ENCODE measurements at places on chromosomes 5 and 9.

DNA sequence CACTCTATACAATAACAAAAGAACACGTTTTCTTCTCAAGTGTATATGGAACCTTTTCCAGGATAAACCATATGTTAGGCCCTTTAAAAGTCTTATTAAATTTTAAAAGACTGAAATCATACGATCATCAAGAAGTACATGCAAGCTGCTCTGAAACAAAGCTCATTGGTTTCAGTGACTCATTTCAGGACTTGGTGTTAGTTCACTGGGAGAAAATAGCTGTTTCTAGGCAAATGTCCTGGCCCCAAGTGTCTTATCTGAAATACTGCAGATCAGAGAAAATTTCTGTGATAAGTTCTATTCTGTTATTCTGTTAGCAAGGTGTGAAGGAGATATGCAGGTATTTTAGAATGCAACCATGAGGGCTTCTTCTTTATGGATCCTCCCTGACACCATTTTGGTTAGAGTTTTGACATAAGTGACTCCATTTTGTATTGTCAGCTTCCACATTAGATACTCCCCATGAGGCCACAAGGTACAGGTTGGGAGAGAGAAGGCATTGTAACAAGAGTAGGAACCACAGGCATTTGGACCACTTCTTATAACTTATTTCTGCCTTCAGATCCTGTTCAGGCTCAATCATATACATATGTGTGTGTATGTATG is 7.5 kb upstream of the CCDC180 start:
- peak; percentile 44 for DNase-seq

GRCh38 chr5:169944115-169944514 is 36.2 kb downstream of the INSYN2B start:
- no peak for DNase-seq

GRCh38 chr9:36632892-36633291 is 60.2 kb downstream of the MELK start:
- no peak for DNase-seq

GRCh38 chr5:136057401-136058038 is 28.7 kb downstream of the TGFBI start:
- no peak for DNase-seq

DNA sequence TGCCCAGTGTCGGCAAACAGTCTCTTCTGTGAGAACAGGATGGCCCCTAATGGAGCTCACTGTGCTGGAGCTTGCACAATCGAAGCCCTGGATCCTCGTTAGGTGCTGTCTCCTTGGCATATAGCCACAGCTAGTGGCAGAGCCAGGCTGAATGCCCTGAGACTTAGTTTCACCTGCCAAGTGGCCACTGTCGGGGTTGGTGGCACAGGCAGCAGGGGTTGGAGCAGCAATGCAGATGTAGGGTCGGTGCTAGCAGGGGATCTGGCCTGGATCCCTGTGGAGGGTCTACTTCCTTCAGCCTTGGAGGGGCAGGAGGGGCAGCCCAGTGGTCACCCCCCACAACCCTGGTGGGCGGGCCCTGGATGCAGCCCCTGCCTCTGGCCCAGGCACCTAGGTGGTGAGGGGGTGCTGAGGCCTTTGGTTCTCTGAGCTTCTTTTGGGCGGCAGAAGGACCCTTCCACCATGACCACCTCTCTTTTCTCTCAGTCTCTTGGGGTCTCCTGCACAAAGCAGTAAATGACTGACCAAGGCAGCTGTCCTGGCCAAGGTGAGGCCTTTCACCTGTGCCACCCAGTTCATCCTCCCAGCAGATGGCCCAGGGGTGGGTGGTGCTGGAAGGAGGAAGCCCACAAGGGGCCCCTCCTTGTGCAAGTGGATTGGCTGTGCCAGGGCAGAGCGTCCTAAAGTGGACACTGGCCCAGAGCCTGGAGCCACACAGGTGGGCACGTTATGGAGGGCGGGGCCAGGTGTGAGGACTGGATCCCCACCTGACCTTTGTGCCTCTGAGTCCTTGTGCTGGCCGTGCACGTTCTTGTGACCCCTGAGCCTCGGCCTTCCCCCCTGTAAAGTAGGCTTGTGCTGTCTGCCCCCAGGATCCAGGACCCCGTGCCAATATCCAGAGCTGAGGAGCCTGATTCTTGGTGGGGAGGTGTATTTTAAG is 44.8 kb downstream of the PHF2 start:
- DNase-seq = no peak

DNA sequence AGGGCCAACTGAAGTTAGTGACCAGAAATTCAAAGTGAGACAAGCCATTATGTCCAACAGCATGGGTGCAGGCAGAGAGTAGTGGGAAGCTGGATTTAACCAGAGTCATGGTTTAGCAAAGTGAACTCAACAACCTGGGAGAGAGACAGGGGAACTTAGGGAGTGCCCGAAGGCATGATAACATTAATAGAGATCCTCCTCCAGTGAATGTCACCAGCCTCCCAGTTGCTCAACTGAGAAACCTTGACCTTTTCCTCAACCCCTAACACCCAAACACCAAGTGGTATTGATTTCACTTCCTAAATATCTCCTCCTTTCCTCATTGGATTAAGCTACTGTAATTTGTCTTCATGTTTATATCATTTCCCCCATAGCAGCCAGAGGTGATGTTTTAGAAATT is 42.6 kb downstream of the HMGCS1 start:
- no peak for DNase-seq

GRCh38 chr9:19156805-19157204 is 29.5 kb upstream of the PLIN2 start:
- no peak for DNase-seq

- DNase-seq = no peak
These were observed 90.3 kb downstream of the ADAMTSL1 start for GRCh38 chr9:18564018-18564880.

DNA sequence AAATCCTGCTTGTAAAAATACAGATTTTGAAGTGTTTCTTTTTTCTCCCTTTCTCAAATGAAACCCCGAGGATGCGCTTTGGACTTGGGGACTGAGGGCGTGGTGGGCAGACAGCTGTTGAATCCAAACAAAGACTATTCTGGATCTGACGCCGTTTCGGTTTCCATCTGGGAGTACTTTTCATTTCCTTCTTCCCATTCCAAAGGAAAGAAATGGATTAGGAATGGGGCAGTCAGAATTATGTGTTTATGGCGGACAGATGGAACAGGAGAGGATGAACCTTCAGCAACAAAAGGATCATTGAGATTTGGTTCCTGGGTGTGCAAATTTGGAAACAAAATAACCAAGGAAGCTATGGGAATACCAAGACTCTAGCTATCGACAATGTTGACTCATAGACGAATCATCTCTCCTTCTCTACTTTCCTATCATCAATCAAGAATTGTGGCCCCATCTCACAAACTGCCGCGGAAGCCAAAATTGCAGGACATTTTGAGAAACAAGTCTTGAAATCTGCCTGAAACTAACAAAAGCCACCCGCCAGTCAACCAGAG is 300.6 kb downstream of the PARP8 start:
- no peak for DNase-seq

GRCh38 chr9:90926936-90927335 is 125.3 kb downstream of the SYK start:
- DNase-seq = no peak

DNA sequence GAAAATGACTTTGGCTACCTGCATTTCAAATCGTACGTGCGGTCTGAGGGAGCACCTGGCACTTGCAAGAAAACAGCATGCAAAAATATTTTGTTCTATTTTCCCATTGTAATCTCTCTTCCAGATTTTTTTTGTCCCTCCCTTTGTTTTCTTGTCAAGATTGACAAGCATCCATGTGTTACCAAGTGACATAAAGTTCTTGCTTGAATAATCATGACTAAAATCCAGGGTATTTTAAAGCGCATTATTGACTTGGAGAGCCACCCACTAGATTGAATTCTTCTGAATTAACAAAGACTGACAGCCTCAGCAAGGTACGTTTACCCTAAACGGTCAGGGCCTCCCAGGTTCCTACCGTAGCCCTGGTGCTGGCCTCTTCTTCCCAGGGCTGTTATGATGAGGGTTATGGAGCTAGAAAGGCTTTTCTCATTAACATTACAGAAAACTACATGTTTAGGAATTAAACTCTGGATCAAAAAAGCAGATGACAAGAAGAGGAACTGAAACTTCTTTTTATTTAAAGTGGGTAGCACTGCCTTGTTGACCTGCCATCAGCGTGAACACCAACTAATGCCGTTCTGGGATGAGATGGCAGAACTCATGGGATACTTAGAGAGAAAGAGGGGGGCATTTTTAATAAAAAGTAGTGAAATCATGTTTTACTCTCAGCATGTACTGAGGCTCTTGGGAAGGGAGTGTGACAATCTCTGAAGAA is 297.0 kb downstream of the EFNA5 start:
- DNase-seq = no peak

DNA sequence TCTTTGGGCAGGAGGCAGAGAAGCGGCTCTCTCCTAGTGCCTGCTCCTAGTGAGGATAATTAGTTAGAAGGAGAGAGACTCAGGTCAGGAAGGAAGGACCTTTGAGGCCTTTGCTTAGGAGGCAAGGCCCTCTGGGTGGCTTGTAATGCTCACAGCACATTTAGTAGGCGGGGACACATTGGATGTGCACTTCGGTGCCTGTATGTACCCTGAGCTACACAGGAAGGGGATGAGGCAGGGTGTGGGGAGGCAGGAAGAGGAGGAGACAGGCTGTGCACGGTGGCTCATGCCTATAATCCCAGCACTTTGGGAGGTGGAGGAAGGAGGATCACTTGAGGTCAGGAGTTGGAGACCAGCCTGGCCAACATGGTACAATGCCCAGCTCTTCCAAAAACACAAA is 7.2 kb upstream of the LCN2 start:
- no peak for DNase-seq

DNA sequence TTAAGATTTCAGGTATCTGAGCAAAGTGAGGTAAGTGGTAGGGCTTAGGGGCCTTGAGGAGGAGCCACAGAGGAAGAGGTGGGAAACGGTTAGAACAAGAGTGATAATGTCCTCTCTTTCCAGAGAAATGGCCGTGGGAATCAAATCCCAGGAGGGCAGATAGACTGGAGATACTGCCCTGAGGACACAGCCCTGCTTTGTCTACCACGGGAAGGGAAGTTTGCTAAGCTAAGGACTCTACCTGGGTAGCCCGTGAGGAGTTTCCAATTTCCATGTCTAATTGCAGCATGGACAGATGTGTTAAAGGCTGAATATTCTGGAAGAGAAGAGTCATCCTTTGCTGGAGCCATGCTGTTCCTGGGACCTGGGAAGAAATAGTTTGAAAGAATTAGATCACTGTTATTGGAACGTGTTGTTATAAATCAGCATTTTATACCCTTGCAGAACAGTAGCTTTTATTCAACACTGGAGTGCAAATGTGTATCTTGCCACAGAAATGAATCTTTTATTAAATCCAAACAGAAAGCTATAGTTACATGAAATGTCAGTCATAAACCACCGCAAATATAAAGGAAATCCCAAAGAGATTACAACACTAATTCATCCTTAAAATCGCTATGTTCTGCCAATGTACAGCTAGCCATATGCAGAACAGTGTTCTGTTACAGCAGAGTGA is 133.2 kb upstream of the LHFPL2 start:
- no peak for DNase-seq

DNA sequence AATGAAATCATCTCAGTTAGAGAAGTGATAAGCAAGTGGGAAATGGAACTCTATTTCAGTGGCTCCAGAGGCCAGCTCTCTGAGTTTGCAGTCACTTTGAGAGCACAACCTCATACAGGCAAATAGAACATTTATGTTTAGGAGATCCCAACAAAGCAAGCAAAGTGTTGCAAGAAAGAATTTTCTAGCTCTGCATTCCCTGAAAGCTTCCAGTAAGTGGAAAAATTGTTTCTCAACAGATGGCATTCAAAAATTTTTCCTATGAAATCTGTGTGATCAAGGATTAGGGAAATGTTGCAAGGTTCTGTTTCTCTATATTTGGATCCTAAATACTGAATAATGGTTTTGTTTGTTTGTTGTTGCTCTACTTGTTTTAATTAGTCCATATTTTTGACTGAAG is 764.2 kb upstream of the ZNF608 start:
- DNase-seq = no peak

- no peak for DNase-seq
These were observed 80.3 kb downstream of the IQGAP2 start for GRCh38 chr5:76483433-76483832.

DNA sequence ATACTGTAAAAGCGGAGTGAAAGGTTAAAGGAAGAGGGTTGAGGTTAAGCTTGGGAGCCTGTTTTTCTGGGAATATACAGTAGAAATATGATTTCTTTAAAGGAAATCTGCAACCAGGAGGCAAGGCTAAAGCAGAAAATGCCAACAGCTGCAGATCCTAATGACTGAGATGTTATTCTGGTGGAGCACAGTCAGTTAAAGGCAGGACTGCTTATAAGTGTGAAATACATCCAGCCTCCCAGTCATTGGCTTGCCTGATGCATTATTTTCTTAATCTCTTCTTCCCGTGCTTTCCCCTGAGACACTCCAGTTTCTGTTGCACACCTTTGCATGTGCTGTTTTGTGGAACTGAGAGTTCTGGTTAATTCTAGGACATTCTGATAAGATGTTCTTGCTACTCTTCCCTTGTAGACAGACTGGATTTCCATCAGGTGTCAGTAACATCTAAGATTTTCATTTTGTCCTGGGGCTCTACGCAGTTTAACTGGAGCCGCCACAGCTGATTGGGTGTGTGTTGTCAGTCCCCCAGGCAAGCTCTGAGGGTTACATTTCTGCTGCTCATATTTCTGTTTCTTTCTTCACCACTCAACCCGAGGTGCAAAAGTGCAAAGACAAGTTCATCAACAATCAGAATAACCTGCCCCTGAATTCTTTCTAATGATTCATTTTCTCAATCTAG is 44.4 kb downstream of the CAST start:
- DNase-seq = no peak

DNA sequence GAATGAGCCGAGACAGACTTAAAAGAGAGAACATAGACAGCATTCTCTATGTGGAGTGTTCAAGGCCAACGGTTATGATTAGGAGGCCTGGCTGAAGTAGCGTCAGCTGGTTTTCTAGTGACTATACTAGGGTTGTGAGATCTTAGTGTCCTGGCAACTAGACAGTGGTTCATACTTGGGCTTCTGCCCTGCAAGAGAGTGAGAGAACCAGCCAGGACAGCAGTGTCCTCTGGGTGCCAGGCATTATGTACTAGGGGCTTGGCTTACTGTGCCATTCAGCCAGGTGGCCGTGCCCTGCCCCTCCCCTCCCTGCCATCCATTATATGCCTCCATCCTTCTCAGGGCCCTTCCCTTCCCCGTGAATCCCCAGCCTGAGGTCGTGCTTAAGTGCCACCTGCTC is 56.8 kb downstream of the TRIO start:
- DNase-seq = no peak

- DNase-seq = no peak
These were observed 202.9 kb upstream of the MSX2 start for GRCh38 chr5:174521449-174521848.

DNA sequence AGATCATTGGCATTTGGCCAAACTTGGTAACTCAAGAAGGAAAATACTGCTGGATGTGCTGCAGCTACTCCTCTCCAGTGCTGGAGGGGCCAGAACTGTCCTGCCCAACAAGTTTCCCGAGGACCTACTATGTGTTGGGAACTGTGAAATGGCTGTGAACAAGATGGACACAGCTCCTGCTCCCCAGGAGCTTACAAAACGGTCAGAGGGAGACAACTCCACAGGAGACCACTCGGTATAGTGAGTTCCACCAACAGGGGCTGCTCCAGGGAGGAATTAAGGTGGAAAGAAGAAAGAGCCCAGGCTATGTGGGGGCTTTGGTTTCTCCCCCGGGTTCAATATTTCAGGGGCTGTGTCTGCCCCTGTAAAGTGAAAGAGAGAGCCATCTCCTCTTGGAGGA is 78.8 kb downstream of the GNA14 start:
- DNase-seq = no peak
